ENCODE measurements at places on chromosomes 5 and 9.

DNA sequence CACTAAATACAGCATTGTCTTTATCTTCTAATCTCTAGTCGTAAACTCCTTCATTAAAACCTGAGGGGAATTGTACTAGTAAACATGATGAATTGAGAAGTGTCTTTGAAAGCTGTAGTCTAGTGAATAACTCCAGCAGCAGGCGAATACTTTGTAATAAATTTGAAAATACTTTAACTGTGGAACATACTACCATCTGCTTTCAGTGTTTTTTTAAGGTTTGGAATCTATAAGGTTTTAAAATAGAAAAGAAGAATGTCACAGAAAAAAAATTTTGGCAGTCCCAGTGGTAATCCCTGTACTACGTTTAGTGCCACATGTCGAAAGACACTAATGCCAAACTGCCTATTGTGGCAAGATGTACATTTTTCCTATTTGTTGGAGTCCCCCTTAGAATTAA lies 379.0 kb upstream of the NUDT12 start:
- DNase-seq = no peak

- peak; percentile 63 for DNase-seq
These were observed 22.2 kb upstream of the JADE2 start for GRCh38 chr5:134503088-134503936.

GRCh38 chr5:95861221-95861863 lies 38.8 kb upstream of the GLRX start:
- DNase-seq = no peak

DNA sequence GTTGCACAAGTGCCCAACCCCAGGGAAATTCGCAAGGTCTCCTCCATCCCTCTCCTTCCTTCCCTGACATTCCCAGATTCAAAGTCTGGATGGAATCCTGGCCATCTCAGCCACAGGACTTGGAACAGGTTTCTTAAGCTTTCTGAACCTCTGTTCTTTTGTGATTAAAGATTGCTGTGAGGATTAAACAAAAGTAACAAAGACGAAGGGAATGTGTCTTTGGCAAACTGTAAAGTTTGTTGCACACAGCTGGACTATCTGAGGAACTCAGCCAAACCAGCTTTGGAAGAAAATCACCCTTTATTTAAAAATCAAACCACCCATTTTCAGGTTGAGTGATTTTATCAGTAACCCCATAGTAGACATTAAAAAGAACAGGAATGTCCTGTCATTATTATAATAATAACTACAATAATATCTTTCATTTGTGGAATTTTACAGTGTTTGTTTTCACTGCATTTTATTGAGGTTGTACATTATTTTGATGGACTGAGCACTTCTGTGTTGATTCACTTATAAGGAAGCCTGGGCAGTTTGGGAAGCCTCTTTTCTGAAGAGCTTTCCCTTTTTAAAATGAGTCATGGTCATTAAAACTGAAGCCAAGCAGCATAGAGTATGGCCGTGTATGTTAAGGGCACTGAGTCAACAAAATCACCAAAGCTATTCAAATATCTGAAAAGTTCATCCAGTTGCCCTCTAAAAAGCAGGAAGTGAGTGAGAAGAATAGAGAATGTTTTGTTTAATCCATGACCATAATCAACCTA lies 310.2 kb downstream of the AGTPBP1 start:
- DNase-seq = no peak

GRCh38 chr5:170429014-170429413 lies 39.8 kb upstream of the KCNMB1 start:
- DNase-seq = no peak

DNA sequence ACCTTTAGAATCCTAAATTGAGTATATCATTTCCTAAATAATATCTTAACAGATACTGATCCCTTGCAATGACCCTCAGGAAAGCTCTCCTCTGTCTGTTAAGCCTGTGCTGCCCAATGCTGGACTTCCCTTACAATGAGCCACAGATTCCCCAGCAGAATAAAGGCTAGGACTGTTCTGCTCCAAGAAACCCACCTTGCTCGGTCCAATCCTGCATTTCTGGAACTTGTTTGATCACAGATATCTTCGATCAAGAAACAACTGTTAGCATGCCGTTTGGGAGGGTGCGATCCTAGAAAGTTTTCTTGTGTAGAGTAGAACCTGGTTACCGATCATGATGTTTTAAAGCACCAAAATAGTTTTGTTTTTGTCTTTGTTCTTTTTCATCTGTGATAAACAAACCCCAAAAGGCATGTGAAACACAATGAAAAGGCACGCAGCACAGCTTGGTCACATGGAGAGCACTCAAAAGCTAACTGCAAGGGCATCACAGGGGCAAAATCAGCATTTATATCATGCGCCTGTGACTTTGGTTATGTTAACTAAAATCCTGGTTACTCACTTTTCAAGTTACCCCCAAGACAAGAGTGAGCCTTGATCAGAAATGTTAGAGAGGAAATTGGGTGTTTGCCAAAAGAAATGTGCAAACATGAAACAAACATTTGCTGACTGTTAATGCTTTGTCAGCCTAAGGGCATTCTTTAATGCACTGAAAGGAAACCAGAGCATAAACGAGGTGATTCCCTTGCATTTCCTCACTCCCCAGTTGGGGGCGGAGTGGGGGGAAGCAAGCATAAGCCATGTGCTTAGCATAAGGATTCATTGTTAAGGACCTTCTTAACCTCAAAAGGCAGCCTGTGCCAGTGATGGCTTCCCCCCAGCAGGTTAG lies 61.9 kb upstream of the ADAMTS16 start:
- no peak for DNase-seq

- no peak for DNase-seq
These were observed 102.8 kb downstream of the KCTD16 start for GRCh38 chr5:144273232-144274027.

DNA sequence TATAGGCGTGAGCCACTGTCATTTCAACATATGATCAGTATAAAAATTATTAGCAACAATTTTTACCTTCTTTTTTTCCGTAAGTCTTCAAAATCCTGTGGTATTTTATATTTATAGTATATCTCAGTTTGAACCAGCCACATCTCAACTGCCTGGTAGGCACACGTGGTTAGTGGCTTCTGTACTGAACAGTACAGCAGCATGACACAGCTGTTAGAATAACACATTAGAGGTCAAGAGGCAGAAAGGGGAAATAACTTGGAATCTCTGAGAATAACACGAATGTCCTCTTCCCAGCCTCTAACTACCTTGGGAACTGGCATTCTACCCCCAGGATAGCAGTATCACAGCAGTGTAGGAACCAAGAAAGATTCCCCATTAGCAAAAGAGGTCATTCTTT lies 108.5 kb upstream of the IQGAP2 start:
- DNase-seq = no peak

DNA sequence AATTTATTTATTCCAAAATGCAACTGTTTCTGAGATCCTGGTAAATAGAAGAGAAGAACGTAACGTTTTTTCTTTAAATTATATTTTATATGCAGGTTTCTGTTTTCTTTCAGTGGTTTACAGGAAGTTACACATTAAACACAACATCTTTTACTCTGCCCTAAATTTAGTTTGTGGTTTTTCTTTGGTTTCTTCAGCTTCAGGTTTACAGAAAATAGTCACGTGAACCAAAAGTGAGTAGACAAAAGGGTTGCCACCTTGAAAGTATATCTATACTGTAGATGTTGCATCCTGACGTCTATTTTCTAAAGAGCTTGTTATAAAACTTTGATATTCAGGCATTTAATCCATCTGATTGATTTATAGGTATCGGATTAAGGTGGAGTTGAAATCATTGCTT lies 1236.6 kb downstream of the MAT2B start:
- DNase-seq = no peak

- no peak for DNase-seq
These were observed 11.5 kb downstream of the FSD1L start for GRCh38 chr9:105459336-105459735.

DNA sequence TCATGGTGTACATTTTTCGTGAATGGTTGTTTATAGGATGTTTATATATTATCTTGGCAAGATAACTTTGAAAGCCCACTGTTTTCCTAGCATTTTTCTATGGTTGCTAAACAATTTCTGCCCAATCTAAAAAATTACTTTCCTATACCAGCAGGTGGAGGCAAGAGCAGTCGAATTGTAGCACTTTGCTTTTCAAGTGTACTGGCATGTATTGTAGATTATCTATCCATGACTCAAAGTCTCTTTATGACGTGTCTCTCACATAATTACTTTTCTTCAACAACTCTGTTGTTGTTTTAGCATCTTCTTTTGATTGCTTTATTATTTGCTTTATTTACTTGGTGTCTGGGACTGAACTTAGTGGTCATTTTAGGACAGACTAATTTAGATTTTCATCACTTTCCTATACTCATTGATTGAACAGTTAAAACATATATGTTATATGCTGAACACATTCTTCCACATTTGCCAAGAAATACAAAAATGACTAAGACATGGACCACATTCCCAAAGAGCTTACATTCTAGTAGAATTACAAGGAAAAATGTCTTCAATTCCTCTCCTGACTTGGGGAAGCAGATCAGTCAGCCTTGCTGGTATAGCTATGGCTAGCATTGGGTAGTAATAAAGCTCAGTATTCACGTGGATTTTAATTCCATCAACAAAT lies 20.7 kb downstream of the NLN start:
- no peak for DNase-seq

GRCh38 chr5:31047621-31048020 lies 145.9 kb upstream of the CDH6 start:
- DNase-seq = no peak

GRCh38 chr5:113223831-113224604 lies 210.8 kb downstream of the TSSK1B start:
- no peak for DNase-seq

- DNase-seq = no peak
These were observed 29.1 kb upstream of the SLC6A3 start for GRCh38 chr5:1474183-1474839.

GRCh38 chr5:145943674-145944121 lies 7.3 kb downstream of the SH3RF2 start:
- no peak for DNase-seq

DNA sequence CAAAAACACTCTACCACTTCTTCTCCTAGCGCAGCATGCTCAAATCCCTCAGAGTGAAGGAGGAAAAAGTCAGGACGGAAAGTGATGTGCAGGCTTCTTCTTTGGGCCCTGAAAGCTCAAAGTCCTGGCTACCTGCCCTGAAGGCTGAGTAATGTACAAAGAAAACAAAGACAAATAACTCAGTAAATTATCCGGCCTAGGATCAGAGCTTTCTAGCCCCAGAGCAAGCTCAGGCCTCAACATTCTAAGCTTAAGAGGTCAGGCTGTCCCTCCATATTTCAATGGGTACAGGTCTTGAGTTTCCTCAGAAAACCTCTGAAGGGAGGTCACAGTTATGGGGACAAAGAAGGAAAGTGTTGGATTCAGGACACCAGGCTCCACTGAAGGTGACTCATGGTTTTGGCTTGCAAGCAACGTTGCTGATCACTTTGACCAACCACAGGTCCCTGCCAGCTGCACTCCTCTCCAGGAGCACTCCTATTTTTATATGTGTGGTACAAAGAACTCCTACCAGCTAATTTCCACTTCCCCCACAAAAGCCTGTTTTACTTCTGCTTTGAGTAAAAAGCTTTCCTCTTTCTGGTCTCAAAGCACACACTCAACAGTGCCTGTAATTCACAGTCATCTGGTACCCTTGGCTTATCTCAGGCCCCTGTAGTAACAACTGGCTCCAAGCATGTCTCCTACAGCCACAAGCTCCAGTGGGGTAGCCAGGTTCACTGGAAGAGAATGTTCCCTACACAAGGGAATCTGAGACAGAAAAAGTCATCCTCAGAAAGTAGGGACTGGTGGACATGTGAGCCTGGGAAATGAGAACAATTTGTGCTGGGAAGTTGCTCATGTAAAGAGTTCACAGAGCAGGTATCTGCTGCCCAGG lies 115.7 kb downstream of the UGCG start:
- DNase-seq = no peak

- no peak for DNase-seq
These were observed 25.7 kb upstream of the EEIG1 start for GRCh38 chr9:128006332-128006996.

GRCh38 chr9:12817702-12818101 lies 42.9 kb downstream of the LURAP1L start:
- no peak for DNase-seq

DNA sequence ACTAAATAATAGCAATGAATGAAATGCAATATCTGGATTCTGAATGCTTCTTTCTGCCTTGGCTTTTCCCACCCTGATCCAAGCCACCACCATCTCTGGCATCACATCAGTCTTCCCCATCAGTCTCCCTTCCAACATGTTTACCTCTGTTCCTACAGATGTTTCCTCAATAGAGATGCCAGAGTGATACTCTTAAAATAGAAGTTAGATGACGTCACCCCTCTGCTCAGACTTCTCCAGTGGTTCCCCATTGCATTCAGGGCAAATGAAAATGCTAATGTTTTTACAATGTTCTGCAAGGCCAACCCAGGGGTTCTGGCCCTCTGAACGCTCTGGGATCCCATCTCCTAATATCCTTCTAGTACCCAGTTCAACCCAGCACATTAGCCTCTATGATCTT lies 305.8 kb downstream of the TRIM32 start:
- DNase-seq = no peak

DNA sequence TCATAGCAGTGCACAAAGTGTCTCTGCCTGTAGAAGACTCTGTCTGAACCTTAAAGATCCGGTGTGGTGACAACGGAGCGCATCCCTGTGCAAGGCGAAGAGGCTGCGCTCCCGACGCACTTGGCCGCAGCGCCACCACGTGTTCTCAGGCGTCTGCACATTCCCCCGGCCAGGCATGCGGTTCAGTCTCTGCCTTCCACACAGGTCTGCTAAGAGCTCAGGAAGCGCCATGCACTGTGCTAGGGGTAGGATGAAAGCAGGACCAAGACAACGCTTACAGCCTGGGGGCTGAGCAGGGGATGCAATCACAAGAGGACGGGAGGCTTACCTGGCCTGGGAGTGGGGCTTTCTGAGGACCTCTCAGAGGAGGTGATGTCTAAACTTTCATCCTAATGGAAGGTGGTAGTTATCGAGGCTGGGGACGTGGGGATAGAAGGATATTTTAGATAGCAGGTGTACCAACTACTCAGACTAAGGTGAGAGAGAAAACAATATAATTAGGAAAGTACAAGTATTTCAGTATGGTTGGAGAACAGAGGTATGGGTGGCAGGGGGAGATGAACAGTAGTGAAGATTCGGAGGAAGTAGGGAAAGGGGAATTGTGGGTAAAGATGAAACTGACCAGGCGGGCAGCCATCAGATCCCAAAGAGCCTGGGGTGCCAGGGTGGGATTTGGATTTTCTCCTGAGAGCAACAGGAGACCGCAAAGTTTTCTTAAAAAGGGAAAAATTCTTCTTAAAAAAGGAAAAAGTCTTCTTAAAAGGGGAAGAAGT lies 13.3 kb downstream of the CAPSL start:
- DNase-seq = peak; percentile 78

DNA sequence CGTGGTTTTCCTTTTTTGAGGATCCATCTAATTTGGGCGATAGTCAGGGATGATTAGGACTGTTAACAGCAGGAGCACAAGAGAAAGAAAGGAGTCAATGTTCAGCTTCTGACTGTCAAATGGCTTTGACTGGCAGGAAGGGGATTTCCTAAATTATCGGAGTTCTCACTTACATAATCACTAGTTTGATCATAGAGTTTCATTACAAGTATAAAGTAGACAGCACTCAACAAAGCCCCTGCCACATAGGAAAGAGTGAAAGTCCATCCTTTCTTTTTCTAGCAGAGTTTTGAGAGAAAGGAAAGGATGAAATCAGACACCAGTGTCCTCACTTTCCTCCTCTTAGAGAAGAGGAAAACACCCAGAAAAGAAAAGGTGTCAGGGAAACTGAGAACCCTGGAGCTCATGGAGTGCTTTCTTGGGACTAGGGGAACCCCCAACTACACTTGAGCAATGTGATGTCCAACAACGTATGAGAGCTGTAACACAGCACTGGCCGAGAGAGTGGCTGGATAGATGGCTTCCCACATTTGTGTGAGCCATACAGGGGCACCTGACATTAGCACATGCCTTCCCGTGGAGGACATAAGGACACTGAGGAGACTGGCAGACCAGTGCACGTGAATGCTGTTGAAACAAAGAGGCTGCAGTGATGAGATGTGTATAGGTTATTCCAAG lies 26.0 kb upstream of the LPAR1 start:
- DNase-seq = no peak
